CD4-positive, alpha-beta T cell treated with Interleukin-17A for 1 hour (primary cell): ENCODE measurements at places on chromosomes 2 and 18.

- DNase-seq = no peak
Observed at GRCh38 chr2:84121-84520, 37.8 kb upstream of the FAM110C start.

DNA sequence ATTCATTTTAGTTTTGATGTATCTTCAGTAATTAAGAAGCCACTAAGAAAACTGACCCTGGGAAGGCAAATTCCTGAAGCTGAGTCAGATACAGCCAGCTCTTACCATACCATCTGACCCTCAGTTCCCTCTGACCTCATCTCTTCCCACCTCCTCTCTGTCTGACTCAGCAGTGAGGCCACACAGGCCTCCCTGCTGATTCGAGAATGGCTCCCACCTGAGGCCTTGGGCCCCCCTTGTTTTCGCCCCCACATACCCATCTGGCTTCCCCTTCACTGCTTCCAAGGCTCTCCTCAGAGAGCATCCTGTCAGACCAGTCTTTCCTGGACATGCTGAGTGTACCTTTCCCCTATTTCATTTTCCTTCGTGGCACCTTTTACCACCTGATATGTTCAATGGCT lies 71.0 kb upstream of the CYP1B1 start:
- no peak for DNase-seq

DNA sequence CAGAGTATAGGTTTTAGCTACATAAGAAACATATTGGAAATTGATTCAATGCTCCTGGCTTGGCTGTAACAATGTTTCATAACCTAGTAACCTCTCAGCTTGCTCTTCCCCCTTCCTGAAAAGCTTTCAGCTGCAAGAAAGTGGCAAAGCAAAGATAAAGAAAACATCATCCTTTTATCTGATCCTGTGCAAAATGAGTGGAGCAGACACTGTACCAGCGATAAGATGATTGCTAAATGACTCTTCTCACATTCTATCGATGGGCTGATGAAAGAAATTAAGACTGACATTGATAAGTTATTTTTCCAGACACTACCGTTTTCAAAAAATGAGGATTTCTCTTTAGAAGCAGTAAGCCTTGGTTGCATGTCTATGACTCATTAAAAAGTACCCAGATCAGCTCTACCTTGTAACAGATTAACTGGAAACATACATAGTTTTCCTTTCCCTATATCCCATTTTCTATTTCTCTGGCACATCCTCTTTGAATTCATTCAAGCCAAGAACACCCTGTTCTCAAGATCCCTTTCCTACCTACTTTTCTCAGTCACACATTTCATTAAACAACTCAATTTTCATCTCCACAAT lies 87.1 kb upstream of the LYPD1 start:
- no peak for DNase-seq

DNA sequence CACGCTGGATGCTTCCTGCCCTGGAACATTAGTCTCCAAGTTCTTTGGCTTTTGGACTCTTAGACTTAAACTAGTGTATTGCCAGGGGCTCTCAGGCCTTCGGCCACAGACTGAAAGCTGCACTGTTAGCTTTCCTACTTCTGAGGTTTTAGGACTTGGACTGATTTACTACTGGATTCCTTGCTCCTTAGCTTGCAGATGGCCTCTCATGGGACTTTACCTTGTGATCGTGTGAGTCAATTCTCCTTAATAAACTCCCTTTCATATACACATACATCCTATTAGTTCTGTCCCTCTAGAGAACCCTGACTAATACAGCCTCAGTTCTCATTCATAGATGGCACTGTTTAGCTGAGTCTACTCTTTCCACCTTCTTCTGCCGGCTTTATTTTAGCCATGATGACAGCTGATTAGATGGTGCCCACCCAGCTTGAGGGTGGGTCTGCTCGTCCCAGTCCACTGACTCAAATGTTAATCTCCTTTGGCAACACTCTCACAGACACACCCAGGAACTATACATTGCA lies 389.1 kb downstream of the NYAP2 start:
- DNase-seq = no peak

GRCh38 chr2:235098269-235098668 lies 146.5 kb downstream of the SH3BP4 start:
- DNase-seq = no peak

GRCh38 chr2:161943011-161943410 lies 131.0 kb downstream of the DPP4 start:
- no peak for DNase-seq

- DNase-seq = no peak
Observed at GRCh38 chr2:144411473-144411872, 108.4 kb downstream of the ZEB2 start.

DNA sequence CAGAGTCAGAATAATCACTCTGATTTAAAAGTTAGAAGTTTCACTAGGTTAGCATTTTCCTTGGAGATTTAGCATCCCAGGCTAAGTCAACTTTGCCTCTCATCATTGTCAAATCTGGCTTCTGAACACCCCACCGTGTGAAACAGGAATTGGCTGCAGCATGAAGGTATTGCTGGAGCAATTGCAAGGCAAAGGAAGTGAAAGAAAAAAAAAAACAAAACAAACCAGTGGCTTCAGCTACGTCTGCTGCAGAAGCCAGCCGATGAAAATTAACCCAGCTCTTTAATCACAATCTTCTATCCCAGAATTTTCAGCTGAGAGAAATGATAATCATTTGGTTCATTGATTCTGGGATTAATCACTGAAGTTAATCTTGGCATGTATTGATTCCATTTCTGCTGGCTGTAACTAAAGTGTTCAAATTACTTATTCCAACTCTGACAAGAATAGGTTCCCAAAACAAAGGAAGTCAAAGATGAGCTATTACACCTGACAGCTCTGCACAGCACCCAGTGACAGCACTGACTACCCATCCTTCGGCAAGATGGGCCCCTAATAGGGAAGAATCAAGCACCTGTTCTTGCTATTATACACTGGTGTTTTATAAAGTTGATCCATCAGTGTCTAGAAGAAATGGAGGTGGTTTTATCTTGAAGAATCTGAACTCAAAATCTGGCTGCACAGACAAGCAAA lies 42.7 kb upstream of the REG3G start:
- no peak for DNase-seq

DNA sequence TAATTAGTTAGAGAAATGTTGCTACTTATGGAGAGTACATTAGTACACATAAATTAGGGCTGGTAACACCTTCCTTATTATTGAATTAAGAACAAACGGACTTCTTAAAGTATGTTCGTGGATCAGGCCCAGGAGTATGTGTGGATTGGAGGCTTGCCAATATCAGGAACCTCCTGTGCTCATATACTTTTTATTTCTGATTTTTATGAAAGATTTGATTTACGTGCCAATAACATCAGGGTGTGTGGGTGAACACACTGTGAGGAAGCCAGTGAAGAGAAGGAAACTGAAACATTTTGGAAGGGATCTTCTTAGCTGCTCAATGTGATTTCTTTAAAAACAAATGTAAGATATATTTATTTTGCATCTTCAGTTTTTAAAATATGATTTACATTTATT lies 113.0 kb downstream of the EFEMP1 start:
- DNase-seq = no peak

DNA sequence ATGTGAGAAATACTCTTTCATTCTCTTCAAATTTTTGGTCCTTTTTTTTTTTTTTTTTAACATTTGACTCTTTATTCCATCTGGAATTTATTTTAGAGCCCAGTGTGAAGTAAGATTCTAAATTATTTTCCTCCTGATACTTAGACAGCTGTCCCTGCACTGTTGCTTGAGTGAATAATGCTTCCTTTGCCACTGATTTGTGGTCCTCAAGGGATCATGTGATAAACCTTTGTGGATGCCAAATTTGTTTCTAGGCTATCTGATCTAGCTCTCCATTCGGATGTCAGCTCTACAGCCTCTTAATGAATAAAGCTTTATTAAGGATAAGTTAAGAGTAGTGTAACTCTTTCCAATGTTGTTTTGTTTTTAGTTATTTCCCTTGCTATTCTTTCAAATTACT lies 142.3 kb downstream of the SMAD7 start:
- no peak for DNase-seq

- no peak for DNase-seq
Observed at GRCh38 chr2:197947219-197947757, 142.9 kb downstream of the PLCL1 start.

DNA sequence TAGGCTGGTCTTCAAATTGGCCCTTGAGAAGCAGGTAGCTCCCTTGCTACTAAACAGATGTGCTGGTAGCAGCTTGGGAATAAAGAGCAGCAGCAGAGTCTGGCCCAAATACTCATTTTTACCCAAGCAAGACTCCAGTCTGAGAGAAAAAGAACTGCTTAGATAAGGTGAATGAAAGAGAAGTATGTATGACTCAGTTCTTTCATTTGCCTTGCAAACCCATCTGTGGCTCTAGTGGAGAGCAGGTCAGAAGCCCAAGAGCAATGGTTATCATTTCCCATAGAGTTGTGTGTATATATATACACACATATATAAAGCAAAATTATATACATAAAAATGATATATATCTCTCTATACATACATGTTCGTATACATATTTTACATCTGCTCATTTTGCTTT lies 80.3 kb downstream of the CAMKMT start:
- DNase-seq = no peak

DNA sequence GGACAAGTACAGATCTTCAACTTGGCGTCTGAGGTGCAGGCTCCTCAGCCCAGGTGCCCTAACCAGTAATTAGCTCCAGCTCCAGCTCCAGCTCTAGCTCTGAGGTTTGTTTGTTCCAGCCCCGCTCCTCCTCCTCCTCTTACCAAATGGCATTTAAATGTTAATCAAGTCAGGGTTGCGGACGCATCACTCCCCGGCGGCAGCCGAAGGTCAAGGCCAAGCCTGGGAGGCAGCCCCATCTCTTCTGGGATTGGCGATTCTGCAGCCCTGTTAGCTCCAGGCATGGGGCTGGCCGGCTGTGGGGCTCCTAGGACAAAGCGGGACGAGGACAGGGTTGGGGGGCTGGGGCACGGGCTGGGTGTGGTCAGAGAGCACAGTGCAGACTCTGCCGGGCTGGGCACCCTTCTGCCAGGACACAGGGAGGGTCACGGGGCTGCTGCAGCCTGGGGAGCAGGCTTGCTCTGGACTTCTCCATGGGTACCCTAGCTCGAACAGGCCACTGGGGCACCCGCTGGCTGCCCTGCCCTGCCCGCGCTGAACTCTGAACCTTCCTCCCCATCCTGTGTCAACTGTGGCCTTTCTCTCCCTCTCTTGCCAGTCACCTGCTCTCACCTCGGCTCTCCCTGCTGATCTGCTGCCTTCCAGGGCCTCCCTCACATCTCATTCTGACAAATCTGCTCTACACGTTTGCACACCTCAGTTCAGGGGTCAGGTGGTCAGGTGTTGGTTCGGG lies 203.3 kb downstream of the CELF4 start:
- DNase-seq = no peak

DNA sequence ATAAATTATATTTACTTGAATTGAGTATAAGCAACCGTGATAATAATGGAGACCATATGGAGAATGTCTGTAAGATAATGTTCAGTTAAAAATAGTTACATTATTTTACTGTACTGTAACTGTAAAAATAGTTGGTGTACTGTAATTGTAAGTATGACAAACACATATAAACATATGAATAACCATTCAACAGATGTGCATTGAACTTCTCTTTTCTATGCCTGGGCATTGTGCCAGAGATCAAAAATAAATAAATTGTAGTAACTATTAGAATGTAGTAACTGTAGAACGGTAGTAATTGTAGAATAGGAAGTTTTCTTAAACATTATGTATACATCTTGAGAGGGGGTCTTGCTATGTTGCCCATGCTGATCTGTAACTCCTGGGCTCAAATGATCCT lies 287.4 kb upstream of the EPAS1 start:
- DNase-seq = no peak

- DNase-seq = no peak
Observed at GRCh38 chr2:168137510-168138180, 109.8 kb downstream of the STK39 start.

- DNase-seq = no peak
Observed at GRCh38 chr18:8795586-8796325, 90.4 kb downstream of the MTCL1 start.

DNA sequence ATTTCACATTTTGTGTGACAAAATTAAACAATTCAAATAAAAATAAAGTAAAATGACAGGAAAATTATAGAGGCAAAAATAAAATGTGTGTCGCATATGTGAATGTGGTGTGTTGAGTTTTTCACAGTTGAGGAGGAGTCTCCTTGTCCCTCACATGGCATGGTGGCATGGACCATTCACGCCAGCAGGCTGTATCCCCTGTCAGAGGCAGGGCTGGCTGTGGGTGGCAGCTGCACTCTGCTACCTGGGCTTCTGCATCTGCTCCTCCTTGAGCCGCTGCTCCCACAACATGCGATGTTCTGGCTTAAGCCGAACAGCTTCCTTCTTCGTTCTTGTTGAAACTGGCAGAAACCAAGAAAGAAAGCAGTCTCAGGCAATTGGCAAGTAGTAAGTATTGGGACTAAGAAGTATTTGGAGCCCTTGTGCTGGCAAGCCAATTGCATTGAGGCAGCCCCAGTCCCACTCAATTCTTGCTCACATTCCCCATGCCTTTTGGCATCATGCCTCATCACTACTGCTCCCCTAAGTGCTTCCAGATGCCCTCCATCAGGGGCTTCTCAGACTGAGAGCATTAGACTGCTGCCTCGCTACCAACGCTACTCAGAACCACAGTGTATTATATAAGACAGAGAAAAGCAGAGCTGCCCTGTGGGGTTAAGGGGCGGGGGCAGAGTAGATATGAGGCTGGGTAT lies 177.9 kb upstream of the NABP1 start:
- DNase-seq = no peak

DNA sequence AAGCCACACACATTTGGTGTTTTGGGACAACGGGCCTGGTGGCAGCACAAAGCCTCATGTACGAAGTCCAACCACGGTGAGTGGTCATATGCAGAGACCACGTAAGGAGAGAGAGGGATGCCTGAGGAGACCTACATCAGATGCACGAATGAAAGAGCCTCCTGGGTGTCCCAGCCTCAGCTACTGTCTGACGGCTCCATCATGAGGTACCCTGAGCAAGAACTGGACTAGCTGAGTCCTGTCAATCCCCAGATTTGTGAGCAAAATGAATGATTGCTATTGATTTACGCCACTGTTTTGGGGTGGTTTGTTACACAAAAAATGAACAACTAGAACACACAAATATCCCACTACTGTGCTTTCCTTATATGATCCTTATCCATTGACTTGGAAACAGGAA lies 275.7 kb upstream of the KYNU start:
- no peak for DNase-seq

DNA sequence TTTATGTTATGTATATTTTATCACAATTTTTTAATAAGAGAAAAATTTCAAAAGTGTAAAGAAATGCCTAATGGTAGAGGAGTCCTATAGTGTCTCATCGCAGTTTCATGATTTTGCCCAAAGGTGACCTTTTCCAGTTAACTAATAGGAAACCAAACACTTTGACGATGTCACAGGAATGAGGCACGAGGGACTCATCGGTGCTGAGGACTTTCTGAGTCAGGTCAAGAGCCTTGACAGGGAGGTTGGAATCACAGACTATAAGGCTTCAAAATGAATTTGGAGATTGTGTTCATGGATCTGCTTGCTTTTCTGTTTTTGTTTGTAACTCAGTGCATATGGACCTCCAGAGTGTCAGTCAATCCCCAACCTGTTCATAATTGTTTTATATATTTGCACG lies 15.1 kb upstream of the RTTN start:
- no peak for DNase-seq
